ENCODE measurements at places on chromosomes 12 and 14. TPM values are rescaled to one million over a fixed set of nuclear protein-coding genes. Genes with fewer than 3 reads are reported as not detected.

The KRT75 gene
- polyA plus RNA-seq = not detected

DNA sequence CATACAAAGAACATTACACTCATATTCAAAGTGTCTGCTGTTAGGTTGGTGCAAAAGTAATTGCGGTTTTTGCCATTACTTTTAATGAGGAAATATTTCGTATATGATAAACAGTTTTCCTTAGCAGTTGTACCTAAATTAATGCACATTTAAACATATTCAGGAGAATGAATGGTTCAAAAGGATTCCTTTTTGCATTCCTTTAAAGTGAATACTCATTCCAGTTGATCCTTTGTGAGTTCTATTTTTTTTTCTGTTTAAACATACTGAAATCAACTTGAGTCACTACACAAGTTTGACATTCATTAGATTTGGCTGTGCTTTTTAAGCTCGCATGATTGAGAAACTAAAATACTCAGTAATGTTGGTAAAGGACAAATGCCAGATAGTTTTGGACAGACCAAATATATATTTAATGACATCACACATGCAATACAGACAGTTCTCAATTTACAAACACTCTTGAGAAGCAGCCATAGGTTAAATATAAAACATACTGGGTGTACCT, 13.8 kb upstream of the SLC38A2 start:
- peaks cover 4% of the 10 kb centered on the region for H3K36me3 ChIP-seq
- H3K4me1 ChIP-seq = peaks cover 45% of the 10 kb centered on the region
- peak overlapping the region; percentile 95 for H3K27ac ChIP-seq
- H3K27me3 ChIP-seq = no peaks in the 10 kb centered on the region
- no peak for DNase-seq

DNA sequence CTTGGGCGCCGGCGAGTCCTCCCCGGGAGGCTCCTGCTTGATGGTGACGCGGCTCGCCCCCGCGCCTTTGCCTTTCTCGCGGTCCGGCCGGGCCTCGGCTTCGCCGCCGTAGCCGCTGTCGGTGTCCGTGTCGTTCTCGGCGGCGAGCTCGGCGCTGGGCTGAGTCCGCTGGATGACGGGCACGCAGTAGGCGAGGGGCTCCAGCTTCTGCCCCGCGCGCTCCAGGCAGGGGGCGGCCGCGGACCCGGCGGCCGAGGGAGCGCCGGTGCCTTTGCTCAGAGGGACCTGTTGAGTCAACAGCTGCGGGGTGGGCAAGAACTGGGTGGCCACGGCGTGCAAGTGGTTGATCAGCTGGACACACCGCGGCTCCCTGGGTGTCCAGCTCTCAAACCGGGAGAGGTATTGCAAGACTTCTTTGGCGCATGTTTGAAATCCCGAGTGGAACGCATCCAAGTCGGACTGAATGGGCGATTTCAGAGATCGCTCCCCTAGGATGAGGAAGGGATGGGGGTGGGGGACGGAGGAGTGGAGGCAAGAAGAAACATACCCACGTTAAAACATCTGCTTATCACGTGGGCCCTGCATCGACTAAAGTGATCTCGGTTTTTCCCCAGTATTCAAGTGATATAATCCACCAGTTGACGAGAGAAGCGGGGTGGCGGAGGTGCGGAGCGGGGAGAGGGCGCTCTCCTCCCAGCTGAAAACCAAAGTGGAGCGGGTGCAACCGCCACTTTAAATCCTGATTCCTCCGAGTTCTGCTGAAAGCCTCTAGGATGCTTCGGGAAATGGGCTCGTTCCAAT, 2.0 kb downstream of the BHLHE41 start:
- peaks cover 62% of the 10 kb centered on the region for H3K4me1 ChIP-seq
- no peaks in the 10 kb centered on the region for H3K36me3 ChIP-seq
- H3K27me3 ChIP-seq = peaks cover 12% of the 10 kb centered on the region
- H3K27ac ChIP-seq = peak overlapping the region; percentile 95
- peak overlapping the region; percentile 92 for H3K4me3 ChIP-seq
- DNase-seq = peak; percentile 46

The FGD4 gene
- 5.2 TPM for polyA plus RNA-seq

- no peak overlapping the region for H3K4me3 ChIP-seq
- H3K4me1 ChIP-seq = peaks cover 41% of the 10 kb centered on the region
- peak overlapping the region; percentile 66 for H3K27ac ChIP-seq
- peaks cover 12% of the 10 kb centered on the region for H3K36me3 ChIP-seq
These were observed 30.7 kb downstream of the DGLUCY start for GRCh38 chr14:91144425-91145145.

The NFE2 gene
- 1.6 TPM for polyA plus RNA-seq

The RGS6 gene
- polyA plus RNA-seq = not detected

The ARHGDIB gene
- 2,872 TPM for polyA plus RNA-seq

GRCh38 chr12:46956451-46957035, 122.9 kb upstream of the PCED1B start:
- no peaks in the 10 kb centered on the region for H3K36me3 ChIP-seq
- peaks cover 3% of the 10 kb centered on the region for H3K27me3 ChIP-seq
- peak overlapping the region; percentile 46 for H3K27ac ChIP-seq

GRCh38 chr14:61512026-61512834, 183.1 kb upstream of the HIF1A start:
- peaks cover 32% of the 10 kb centered on the region for H3K4me1 ChIP-seq
- no peak for DNase-seq
- H3K27me3 ChIP-seq = no peaks in the 10 kb centered on the region
- peak overlapping the region; percentile 78 for H3K27ac ChIP-seq
- no peaks in the 10 kb centered on the region for H3K36me3 ChIP-seq

DNA sequence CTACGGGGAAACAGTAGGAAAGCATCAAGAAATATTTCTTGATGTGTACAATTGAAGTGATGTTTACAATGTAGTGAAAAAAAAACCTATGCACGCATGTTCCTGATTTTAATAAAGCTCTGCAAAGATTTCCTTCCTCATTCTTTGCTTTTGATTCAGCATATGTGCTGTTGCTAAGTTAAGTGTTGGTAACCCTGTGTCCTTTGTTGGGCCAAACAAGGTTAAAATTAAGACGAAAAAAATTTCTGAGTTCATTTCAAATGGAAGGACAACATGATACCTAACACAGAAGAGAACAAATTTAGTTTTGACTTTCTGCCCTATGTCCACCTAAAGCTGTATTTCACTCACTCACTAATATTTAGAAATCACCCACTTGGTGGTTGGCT, 62.8 kb downstream of the PPP2R5C start:
- H3K27ac ChIP-seq = peak overlapping the region; percentile 100
- H3K4me3 ChIP-seq = peak overlapping the region; percentile 92
- peaks cover 5% of the 10 kb centered on the region for H3K36me3 ChIP-seq
- peak; percentile 74 for DNase-seq
- no peaks in the 10 kb centered on the region for H3K27me3 ChIP-seq

- no peak overlapping the region for H3K4me3 ChIP-seq
- DNase-seq = no peak
- H3K27ac ChIP-seq = no peak overlapping the region
- no peaks in the 10 kb centered on the region for H3K36me3 ChIP-seq
- H3K27me3 ChIP-seq = no peaks in the 10 kb centered on the region
These were observed 39.2 kb downstream of the NFKBIA start for GRCh38 chr14:35365130-35366055.

DNA sequence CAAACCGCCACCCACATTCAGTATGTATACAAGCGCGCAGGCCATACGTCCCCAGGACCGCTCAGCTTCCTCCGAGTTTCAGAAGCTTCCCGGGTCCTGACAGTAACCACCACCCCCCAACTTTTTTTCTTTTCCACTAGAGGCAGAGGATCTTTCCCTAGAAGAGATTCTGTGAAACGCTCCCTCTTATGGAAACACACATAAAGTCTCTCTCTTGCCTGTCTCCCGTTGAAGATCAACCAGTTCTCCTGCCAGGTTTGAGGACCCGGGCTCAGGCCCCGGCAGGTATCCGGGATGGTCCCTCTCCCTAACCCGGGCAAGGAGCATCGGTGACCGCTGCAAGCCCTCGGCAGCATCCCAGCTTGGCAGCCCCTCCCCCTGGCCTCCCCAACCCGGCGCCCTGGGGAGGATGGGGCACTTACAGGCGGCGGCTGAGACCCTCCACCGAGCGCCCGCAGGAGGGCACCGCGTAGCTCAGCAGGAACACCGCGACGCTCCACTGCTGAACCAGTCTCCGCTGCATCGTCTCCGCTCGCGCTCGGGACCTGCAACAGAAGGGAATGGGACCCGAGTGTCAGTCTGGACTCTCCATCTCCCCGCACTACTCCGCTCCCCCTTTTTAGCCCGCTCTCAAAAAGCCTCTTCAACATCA, 3.4 kb downstream of the PTHLH start:
- H3K27ac ChIP-seq = no peak overlapping the region
- peaks cover 78% of the 10 kb centered on the region for H3K27me3 ChIP-seq
- H3K4me1 ChIP-seq = peaks cover 11% of the 10 kb centered on the region

The GPR132 gene
- polyA plus RNA-seq = 33.0 TPM

DNA sequence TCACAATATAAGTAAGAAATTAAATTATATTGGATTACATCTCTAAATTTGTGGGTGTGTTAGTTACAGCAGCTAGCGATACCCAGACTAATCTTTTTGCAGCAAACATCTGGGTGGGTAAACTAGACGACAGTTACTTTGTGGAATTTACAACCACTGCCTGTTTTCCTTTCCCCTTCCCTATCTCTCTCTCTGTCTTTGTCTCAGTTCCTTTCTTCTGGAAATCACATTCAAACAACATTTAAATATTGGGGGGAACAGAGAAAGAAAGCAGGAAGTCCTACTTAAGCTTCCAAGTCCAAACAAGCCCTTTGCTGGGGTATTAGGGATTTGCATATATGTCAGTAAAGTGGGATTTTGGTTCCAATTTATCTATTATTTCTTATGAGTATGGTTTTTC, 97.6 kb downstream of the WIF1 start:
- no peaks in the 10 kb centered on the region for H3K4me1 ChIP-seq
- DNase-seq = no peak
- H3K36me3 ChIP-seq = no peaks in the 10 kb centered on the region
- no peak overlapping the region for H3K27ac ChIP-seq
- no peak overlapping the region for H3K4me3 ChIP-seq

The KRT4 gene
- polyA plus RNA-seq = not detected

The LIN52 gene
- polyA plus RNA-seq = 13.0 TPM

The NDUFB1 gene
- polyA plus RNA-seq = 300 TPM

- no peaks in the 10 kb centered on the region for H3K27me3 ChIP-seq
- DNase-seq = no peak
- no peaks in the 10 kb centered on the region for H3K36me3 ChIP-seq
- H3K4me3 ChIP-seq = no peak overlapping the region
- H3K4me1 ChIP-seq = peaks cover 5% of the 10 kb centered on the region
These were observed 16.2 kb downstream of the LPCAT3 start for GRCh38 chr12:7001921-7002591.

DNA sequence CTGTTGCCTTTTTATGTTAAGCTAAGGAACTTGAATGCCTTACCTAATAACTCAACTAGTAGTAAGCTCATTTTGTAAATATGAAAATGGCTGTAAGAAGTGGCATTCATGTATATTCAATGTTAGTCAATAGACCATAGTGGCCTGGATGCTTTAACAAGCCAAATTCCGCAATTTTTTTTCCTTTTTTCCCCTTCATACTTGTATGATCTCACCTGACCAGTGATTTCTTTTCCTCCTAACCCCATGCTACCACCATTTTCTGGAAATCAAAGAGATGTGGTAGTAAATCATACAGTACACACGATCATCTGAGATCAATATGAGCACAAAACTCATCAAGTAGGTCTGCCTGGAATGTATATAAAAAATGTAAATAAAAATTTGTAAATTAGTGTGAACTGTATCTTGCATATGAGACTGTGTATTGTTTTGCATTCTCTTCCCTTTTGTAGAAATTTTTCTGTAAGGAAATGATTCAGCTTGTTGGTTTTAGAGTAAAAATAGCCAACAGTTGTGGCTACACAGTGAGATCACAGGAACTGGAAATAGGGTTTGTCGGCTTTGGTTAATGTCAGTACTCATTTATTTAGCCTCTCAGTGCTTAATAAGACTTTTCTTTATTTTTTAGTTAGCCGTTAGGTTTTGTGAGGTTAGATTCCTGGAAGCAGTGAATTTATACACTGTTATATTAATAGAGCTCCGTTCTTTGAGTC, 62.5 kb downstream of the ETNK1 start:
- peak overlapping the region; percentile 25 for H3K27ac ChIP-seq
- H3K4me3 ChIP-seq = peak overlapping the region; percentile 6
- H3K4me1 ChIP-seq = peaks cover 17% of the 10 kb centered on the region
- H3K27me3 ChIP-seq = no peaks in the 10 kb centered on the region
- DNase-seq = no peak

- peak overlapping the region; percentile 84 for H3K4me3 ChIP-seq
- H3K36me3 ChIP-seq = peaks cover 17% of the 10 kb centered on the region
- H3K4me1 ChIP-seq = peaks cover 46% of the 10 kb centered on the region
- DNase-seq = peak; percentile 48
- H3K27me3 ChIP-seq = no peaks in the 10 kb centered on the region
These were observed 63.8 kb downstream of the RIN3 start for GRCh38 chr14:92577321-92577742.

DNA sequence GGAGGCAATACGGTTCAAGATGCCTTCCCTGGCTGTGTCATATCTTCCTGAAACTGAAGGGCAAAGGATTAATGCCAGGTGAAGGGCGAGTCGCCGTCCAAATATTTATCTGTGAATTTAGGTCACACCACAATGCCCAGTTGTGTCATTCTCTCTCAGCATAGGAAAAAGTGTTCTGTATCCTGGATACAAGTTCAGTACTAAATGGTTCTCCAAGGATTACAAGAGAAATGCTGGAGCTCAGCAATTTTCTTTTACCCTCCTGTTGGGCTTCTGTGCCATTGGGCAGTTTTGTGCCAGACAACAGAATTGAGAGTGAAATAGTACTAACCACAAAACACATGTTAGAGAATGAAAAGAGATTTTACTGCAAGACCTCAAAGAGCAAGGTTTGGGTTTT, 493.9 kb downstream of the EGLN3 start:
- H3K27me3 ChIP-seq = no peaks in the 10 kb centered on the region
- DNase-seq = no peak
- H3K4me1 ChIP-seq = no peaks in the 10 kb centered on the region
- H3K36me3 ChIP-seq = no peaks in the 10 kb centered on the region
- H3K4me3 ChIP-seq = no peak overlapping the region

- DNase-seq = no peak
- peaks cover 45% of the 10 kb centered on the region for H3K4me1 ChIP-seq
- no peaks in the 10 kb centered on the region for H3K27me3 ChIP-seq
- H3K36me3 ChIP-seq = peaks cover 11% of the 10 kb centered on the region
- no peak overlapping the region for H3K27ac ChIP-seq
These were observed 117.6 kb downstream of the NCOR2 start for GRCh38 chr12:124449623-124450375.

The SLC8A3 gene
- polyA plus RNA-seq = not detected

DNA sequence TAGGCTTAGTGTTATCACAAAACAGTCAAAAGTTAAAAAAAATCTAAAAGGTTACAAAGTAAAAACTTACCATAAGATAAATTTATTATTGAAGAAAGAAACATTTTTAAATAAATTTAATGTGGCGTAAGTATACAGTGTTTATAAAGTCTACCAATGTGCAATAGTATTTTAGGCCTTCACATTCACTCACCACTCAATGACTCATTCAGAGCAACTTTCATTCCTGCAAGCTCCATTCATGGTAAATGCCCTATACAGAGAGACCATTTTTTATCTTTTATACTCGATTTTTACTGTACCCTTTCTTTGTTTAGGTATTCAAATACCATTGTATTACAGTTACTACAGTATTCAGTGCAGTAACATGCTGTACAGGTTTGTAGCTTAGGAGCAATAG, 124.5 kb downstream of the ANO4 start:
- H3K4me1 ChIP-seq = no peaks in the 10 kb centered on the region
- DNase-seq = no peak
- no peak overlapping the region for H3K4me3 ChIP-seq
